ENCODE measurements at places on chromosomes 5 and 9. TPM values are rescaled to one million over a fixed set of nuclear protein-coding genes. Genes with fewer than 3 reads are reported as not detected.

- no peak overlapping the region for H3K27ac ChIP-seq
- no peaks in the 10 kb centered on the region for H3K27me3 ChIP-seq
- H3K36me3 ChIP-seq = peaks cover 5% of the 10 kb centered on the region
- no peak overlapping the region for H3K4me3 ChIP-seq
- DNase-seq = no peak
- peaks cover 13% of the 10 kb centered on the region for H3K4me1 ChIP-seq
Measured at GRCh38 chr9:6905850-6906375, 148.1 kb downstream of the KDM4C start.

DNA sequence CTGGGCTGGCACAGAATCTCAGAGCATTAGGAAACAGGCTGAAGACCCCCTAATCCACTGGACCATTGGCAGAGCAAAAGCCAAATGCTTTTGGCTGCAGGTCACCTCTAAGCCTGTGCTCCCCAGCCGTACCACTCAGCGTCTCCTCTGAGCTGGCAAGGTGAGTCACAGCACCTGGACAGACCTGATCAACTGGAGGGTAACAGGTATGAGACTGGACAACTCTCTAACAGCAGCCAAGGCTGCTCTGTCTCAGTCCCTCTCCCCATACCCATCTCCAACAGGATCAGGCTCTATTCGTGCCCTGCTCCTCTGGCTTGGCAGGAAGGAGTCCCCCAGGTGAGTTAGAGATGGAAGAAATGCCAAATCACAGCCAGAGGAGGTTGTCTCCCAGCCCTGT lies 4.7 kb downstream of the GOLGA2 start:
- peak overlapping the region; percentile 85 for H3K27ac ChIP-seq
- H3K36me3 ChIP-seq = peaks cover 55% of the 10 kb centered on the region
- peak; percentile 66 for DNase-seq
- H3K4me3 ChIP-seq = no peak overlapping the region

- peaks cover 64% of the 10 kb centered on the region for H3K27me3 ChIP-seq
- no peaks in the 10 kb centered on the region for H3K36me3 ChIP-seq
- no peak overlapping the region for H3K4me3 ChIP-seq
- DNase-seq = no peak
- no peak overlapping the region for H3K27ac ChIP-seq
Measured at GRCh38 chr9:32866273-32866672, 82.9 kb downstream of the TMEM215 start.

DNA sequence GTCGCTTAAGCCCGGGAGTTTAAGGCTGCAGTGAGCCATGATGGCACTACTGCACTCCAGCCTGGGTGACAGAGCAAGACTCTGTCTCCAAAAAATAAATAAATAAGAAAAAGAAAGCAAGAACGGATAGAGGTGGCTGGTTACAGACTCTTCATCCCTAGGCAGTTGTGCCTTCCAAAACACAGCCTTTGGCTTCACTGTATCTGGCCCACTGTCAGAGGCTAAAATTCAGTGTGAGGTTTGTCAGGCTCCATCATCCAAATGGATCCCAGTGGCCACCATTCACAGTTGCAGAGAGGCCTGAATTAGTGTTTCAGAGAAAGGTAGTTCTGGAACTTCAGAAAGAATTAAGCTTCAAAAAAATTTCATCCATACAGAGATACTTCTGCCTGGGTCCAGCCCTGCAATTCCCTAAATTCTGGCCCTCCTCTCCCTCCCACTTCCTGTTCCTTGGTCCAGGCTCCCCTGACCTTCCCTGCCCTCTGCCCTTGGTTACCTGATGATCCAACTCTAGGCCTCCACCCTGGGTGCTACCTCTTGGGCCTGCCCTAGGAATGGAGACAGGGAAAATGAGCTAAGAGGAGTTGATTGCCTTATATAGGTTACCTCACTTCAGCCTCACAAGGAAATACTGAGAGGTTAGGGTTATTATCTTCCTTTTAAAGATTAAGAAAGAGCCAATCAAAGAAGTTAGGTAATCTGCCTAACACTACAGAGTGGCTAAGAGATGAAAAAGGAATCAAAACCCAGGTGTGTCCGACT lies 97.2 kb upstream of the SLC44A1 start:
- H3K4me3 ChIP-seq = no peak overlapping the region
- H3K4me1 ChIP-seq = peaks cover 13% of the 10 kb centered on the region
- H3K27ac ChIP-seq = no peak overlapping the region
- H3K27me3 ChIP-seq = no peaks in the 10 kb centered on the region

DNA sequence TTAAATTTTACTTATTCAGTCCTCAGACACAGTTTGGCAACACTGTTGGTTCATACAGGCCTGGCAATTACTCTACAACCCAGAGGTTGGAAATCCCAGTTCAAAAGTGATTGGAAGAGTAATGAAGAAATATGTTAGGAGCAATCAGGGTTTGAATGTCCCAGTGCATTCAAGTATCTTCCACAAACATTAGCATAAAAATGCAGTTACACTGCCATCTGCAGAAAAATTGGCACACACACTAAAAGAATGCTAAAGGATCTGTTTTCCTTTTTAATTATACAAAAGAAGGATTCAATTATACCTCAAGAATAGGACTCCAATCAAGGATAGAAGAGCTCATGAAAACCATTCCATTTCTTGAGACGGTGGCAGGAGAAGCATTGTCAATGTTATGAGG lies 130.2 kb downstream of the DNAH5 start:
- H3K4me1 ChIP-seq = no peaks in the 10 kb centered on the region
- H3K4me3 ChIP-seq = no peak overlapping the region
- DNase-seq = no peak
- no peaks in the 10 kb centered on the region for H3K36me3 ChIP-seq
- no peak overlapping the region for H3K27ac ChIP-seq

DNA sequence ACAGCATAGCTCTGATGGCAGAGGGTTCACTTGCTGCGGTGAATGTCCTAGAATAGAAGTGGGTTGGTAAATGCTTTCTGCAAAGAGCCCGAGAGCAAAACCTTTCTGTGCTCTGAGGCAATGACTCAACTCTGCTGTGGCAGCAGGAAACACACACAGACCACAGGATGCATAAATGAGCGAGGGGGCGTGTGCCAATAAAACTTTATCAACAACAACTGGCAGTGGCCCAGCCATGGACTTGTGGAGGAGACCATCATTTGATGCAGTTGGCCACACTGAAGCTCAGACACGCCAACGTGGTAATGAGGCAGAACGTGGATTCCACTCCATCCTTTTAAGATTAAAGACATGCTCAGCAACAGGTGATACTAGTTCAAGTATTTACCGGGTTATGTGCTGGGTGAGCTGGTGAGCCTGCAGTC lies 6.8 kb downstream of the MRPL36 start:
- peaks cover 17% of the 10 kb centered on the region for H3K36me3 ChIP-seq
- H3K4me3 ChIP-seq = no peak overlapping the region
- no peak overlapping the region for H3K27ac ChIP-seq
- peaks cover 28% of the 10 kb centered on the region for H3K4me1 ChIP-seq

- H3K4me3 ChIP-seq = no peak overlapping the region
- no peaks in the 10 kb centered on the region for H3K4me1 ChIP-seq
- H3K27me3 ChIP-seq = peaks cover 60% of the 10 kb centered on the region
- no peaks in the 10 kb centered on the region for H3K36me3 ChIP-seq
- H3K27ac ChIP-seq = no peak overlapping the region
Measured at GRCh38 chr5:135318037-135318436, 81.0 kb downstream of the MACROH2A1 start.

DNA sequence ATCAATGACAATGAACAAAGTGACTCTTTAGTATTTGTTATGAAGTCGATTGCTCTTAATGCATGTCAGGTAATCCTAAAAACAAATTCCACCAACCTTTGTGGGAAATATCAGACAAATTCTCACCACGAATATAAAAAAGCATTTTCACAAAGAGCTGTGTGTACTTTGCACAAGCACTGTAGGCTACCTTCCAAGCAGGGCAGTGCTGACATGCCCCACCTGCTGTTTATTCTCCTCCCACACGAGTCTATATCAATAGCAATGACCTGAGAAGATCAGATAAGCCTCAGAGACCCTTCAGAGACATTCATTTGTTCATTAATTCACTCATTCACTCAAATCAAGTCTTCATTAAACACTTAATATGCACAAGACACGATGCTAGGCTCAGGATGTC lies 469.1 kb downstream of the ZSWIM6 start:
- no peaks in the 10 kb centered on the region for H3K36me3 ChIP-seq
- H3K4me1 ChIP-seq = peaks cover 41% of the 10 kb centered on the region
- no peak for DNase-seq
- no peak overlapping the region for H3K4me3 ChIP-seq
- H3K27me3 ChIP-seq = no peaks in the 10 kb centered on the region

GRCh38 chr9:132046456-132046855 lies 33.2 kb downstream of the MED27 start:
- H3K4me3 ChIP-seq = no peak overlapping the region
- no peaks in the 10 kb centered on the region for H3K36me3 ChIP-seq
- no peak for DNase-seq
- no peaks in the 10 kb centered on the region for H3K4me1 ChIP-seq
- H3K27me3 ChIP-seq = no peaks in the 10 kb centered on the region
- no peak overlapping the region for H3K27ac ChIP-seq

- no peaks in the 10 kb centered on the region for H3K36me3 ChIP-seq
- no peaks in the 10 kb centered on the region for H3K4me1 ChIP-seq
- H3K27me3 ChIP-seq = no peaks in the 10 kb centered on the region
- no peak overlapping the region for H3K4me3 ChIP-seq
Measured at GRCh38 chr5:83377131-83377865, 94.2 kb upstream of the VCAN start.

GRCh38 chr5:6784481-6784880 lies 71.2 kb downstream of the TENT4A start:
- H3K27ac ChIP-seq = no peak overlapping the region
- H3K27me3 ChIP-seq = no peaks in the 10 kb centered on the region
- H3K36me3 ChIP-seq = no peaks in the 10 kb centered on the region
- H3K4me1 ChIP-seq = no peaks in the 10 kb centered on the region
- no peak overlapping the region for H3K4me3 ChIP-seq

- peaks cover 10% of the 10 kb centered on the region for H3K4me1 ChIP-seq
- no peak overlapping the region for H3K27ac ChIP-seq
- H3K4me3 ChIP-seq = no peak overlapping the region
- H3K27me3 ChIP-seq = no peaks in the 10 kb centered on the region
Measured at GRCh38 chr9:95107001-95107749, 210.3 kb downstream of the FANCC start.

DNA sequence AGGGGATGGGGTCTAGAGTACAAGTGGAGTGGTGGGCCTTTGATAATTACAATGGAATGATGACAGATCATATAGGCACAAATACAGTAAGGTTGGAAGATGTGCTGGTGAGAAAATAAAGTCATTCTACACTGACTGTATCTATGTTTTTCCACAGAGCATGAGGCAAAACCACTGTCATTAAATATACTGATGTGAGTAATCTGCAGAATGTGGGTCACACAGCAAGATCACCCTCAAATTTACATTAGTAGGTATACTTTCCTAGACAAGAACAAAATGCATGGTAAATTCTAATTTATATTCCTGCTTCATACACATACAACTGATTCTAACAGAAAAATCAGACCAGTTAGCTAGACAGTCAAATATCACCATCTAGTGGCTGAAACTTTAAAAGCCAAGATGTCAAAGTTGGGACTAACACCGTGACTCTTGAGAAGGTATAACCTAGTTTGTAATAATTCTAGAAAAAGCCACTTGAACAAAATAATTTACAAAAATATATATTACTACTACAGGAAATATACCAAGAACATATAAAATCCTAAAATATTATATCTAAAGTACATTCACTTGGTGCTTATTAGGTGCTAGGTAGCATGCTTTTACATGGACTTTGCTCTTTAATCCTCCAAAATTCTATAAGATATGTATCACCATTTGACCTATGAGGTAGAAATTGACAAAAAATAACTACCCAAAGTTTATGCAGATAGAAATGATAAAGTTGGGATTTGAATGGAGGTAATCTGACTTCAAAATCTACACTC lies 19.5 kb downstream of the TTC33 start:
- H3K27me3 ChIP-seq = no peaks in the 10 kb centered on the region
- peak; percentile 25 for DNase-seq
- peaks cover 29% of the 10 kb centered on the region for H3K4me1 ChIP-seq
- H3K4me3 ChIP-seq = no peak overlapping the region

The BARHL1 gene
- not detected for total RNA-seq

The RORB gene
- total RNA-seq = not detected

The DCAF10 gene
- 5.7 TPM for total RNA-seq

The DMGDH gene
- 1.3 TPM for total RNA-seq

The GABRA6 gene
- not detected for total RNA-seq

The PPP3R2 gene
- not detected for total RNA-seq

The KIF20A gene
- 52.6 TPM for total RNA-seq

The PLEKHG4B gene
- 1.7 TPM for total RNA-seq

The COL27A1 gene
- total RNA-seq = 20.1 TPM

The NEUROG1 gene
- total RNA-seq = not detected

The CDC20B gene
- not detected for total RNA-seq

The DIRAS2 gene
- 1.7 TPM for total RNA-seq

Measured in Calu3 (cell line).